ENCODE measurements at places on chromosomes 6 and 20.

DNA sequence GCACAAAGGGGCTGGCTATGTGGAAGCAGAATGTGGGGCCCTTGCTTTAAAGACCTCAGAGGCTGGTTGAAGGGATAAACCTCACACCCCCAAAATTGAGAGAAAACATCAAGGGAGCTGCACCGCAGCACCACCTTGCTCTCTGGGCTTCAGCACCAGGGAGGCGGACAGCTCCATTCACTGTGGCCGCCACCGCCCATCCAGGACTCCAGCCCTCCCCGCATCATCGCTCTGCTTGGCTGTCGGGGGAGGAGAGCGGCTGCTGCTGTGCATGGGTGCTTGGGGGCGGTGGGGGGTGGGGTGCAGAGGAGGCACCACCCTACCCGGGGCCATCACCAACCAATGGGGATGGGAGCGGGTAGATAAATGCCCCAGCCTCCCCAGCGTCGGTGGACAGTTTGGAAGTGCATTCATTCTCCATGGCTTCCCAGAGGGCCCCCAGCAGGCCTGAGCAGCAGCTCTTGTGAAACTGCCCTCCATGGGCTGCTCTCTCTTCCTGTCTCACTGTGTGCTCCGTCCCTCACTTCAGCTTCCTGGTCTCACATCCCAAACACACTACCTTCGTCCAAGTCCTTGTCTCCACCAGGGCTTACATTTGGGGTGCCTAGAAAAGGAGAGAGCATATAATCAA, 75.7 kb upstream of the BHLHE23 start:
- DNase-seq, result no peak

GRCh38 chr6:115832786-115833185, 227.9 kb downstream of the FRK start:
- no peak for DNase-seq

GRCh38 chr20:32564921-32565734, 20.0 kb downstream of the NOL4L start:
- no peak for DNase-seq

GRCh38 chr6:128479048-128479666, 41.2 kb downstream of the PTPRK start:
- DNase-seq, result no peak

- no peak for DNase-seq
These were observed 27.8 kb downstream of the ERMARD start for GRCh38 chr6:169779092-169779815.

GRCh38 chr6:163570579-163571231, 156.2 kb downstream of the QKI start:
- no peak for DNase-seq

DNA sequence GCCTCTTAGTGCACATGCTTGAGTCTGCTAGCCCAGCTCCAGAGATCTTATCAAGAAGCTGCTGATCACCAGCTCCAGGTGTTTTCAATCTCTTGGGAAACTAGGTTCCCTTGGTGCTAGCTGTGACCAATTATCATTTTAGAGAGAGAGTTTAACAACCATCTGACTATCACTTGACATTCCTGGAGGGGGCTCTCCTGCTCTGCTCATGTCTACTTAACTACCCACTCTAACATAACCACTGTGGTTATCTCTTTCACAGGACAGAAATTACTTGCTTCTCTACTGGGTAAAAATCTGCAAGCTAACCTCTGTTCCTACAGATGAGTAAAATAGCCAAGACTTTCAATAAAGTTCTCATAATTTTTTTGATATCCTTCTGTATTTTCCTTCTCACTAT, 823.4 kb upstream of the GJE1 start:
- no peak for DNase-seq

- DNase-seq, result no peak
These were observed 44.6 kb upstream of the SENP6 start for GRCh38 chr6:75557068-75557467.

DNA sequence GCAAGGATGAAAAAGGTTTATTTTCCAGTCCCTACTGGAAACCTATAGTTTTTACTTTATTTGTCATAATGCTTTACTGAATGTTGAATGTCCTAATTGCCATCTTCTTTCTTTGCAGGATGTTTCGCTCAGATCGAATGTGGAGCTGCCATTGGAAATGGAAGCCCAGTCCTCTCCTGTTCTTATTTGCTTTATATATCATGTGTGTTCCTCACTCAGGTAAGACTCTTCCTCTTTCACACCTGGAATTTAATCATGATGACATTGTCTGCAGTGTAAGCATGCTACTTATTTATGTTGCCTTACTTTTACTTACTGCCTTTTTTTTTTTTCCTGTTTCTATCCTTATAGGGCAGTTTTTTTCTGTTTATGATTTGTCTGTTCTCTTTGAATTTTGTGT, 7.6 kb downstream of the ADGRG6 start:
- DNase-seq, result no peak

DNA sequence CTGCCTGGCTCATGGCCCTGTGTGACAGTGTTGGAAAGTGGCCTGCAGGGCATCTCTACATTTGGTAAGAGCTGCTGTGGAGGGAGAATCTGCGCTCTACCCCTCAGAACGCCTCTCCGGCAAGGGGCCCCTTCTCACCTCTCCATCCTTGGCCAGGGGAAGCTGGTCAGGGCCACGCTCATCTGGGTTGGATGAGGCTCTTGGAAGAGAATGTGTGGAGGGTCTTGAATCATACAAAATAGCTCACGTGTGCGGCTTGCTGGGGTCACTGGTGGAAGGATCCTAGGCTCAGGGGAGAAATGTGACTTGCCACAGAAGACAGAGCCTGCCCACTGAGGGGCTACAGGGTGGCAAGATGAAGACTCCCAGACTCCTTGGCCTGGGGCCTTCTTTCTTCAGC, 105.0 kb downstream of the SCML4 start:
- DNase-seq, result no peak

GRCh38 chr6:109477725-109478124, 5.3 kb downstream of the ZBTB24 start:
- no peak for DNase-seq

DNA sequence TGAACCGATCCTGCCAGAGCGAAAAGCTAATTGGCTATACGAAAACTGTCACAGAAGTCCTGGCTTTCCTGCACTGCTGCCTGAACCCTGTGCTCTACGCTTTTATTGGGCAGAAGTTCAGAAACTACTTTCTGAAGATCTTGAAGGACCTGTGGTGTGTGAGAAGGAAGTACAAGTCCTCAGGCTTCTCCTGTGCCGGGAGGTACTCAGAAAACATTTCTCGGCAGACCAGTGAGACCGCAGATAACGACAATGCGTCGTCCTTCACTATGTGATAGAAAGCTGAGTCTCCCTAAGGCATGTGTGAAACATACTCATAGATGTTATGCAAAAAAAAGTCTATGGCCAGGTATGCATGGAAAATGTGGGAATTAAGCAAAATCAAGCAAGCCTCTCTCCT, 14.2 kb downstream of the CCR6 start:
- DNase-seq, result no peak

DNA sequence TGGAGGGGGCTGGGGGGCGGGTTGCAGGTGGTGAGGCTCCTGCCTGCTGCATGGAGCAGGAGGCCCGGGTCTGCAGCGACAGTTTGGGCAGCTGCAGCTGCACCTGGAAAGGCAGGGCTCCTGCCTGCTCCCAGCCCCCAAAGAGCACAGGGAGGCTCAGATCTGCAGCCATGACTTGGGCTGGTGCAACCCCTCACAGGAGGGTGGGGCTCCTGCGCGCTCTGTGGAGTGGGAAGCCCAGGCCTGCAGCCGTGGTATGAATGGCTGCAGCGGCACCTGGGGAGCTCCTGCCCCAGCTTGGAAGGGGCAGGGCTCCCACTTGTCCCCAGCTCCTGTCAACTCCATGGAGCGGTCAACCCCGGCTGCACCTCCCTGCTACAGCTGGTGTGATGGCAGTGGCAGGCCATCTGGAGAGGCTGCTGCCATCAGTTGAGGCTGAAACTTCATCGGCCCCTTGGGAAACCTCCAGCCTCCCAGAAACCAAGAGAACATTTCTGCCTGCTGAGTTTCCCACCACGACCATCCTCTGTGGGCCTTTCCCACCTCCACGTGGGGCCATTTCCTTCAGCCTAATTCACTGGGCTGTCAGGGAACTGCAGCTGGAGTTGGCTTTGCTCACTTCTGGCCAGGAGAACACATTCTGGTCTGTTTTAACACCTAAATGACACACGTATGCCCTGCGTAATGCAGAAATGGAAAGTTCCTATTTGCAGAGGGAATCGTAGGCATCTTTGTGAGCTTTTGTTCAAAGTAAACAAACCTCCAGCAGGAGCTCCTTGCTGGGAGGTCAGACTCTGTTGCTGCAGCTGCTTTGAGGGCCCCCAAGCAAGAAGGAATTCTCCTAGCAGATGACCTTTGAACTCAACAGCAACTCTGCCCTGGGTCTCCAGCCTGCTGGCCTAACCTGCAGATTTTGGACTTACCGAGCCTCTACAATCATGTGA, 429.0 kb downstream of the PREX1 start:
- DNase-seq, result no peak

GRCh38 chr6:64679416-64679815, 1027.6 kb downstream of the EYS start:
- DNase-seq, result no peak

DNA sequence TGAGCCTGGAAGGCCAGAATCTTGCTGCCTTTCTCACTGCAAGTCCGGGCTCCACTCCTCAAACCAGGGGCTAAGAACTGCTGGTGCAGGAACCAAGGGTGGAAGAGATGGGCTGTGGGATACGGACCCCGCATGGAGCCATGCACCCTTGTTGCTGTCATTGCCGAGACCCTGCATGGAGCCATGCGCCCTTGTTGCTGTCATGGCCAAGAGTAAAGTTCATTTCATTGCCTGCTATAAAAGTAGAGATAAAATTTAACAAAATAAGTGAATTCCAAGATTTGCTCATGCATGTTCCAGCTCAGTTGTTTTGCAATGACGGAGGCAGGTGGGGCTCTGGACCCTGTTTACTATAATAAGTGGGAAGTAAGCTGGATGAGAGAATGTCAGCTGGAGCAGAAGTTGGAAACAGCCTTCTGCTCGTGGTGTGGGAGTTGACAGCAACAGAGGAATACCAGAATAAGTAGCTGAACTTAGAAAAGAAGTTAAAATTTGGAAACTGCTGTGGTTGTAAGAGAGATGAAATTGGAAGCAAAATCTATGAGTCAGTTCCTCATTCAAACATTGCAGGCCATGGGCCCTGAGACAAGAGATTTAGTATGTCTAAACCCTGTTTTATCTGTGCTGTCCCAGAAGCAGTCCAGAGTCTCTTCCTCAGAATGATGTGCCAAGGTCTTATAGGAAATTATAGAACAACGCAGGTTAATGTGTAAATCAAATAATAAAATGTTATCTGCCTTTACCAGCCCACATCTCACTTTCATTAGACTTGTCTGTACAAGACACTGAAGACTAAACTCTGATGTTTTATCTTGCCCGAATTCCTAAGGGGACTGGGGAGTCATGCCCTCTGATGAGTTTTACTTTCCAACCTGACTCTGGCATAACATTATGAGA, 15.8 kb upstream of the THBS2 start:
- no peak for DNase-seq

GRCh38 chr6:136600818-136601217, 50.6 kb upstream of the MAP7 start:
- DNase-seq, result no peak

GRCh38 chr6:168416531-168416930, 24.5 kb upstream of the SMOC2 start:
- DNase-seq, result no peak

- DNase-seq, result no peak
These were observed 84.6 kb downstream of the PTPN1 start for GRCh38 chr20:50594591-50595432.

GRCh38 chr6:137949686-137950390, 82.8 kb downstream of the TNFAIP3 start:
- DNase-seq, result no peak

DNA sequence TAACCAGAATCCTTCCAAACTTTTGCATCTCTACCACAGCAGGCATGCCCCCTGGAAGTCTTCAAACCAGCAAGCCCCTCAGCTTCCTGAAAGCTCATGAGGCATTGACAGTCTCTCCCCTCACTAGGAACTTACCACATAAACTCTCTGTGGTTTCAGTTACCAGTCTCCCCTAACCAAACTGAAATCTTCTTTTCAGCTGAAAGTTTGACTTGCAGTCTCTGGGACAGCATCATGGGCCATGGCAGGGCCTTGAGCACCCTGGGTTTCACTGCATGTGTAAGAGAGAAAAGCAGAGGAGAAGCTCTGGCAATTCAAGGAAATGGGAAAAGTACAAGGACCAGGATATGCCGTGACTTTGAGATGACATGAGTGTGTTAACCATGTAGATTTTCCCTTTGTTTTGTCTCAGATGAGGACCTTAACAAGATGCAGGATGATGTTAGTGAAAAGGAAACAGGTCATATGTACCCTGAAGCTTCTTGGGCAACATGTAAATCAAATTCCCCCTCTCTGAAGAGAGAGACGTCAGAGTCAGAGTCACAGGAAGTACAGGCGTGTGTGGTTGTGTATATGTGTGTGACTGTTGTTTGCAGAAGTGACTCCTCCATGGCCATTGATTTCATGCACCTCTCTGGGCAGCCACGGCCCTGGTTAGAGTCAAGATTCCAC, 106.3 kb downstream of the TNFRSF21 start:
- DNase-seq, result no peak

GRCh38 chr6:39029156-39030011, 19.2 kb upstream of the GLP1R start:
- DNase-seq, result peak; percentile 52

Measured in stimulated activated CD8-positive, alpha-beta memory T cell treated with anti-CD3 and anti-CD28 coated beads, Interleukin-2, amount 100 ng/mL, for 48 hours (primary cell).